ENCODE measurements at places on chromosomes 13 and 19.

DNA sequence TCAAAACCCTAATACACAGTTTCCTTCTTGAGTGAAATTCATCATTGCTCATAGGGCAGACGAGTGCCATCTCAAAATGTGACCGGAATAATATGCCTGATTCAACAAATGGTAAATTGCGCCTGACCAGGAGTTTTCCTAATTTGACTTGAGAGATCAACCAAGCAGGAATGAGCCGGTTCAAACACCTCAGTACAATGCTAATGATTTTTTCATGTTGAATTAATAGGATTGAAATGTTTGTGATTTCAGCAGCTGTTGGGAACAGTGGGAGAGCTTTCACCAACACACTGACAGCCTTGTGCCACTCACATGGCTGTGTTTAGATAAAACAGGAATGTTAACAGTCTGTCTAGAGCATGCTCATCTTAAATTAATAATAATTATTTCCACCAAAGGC lies 484.8 kb downstream of the PCDH9 start:
- DNase-seq = no peak

DNA sequence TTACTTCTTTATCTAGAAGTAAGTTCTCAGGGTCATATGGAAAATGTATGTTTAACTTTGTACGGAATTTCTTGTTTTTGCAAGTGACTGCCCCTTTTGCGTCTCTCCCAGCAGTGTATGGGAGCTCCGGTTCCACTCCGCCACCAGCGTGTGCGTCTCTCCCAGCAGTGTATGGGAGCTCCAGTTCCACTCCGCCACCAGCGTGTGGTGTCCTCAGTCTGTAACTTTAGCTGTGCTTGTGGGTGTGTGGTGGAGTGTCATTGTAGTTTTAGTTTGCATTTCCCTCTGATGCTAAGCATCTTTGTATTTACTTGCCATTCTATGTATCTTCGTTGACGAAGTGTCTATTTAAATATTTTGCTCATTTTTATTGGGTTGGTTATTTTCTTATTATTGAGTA lies 2.4 kb downstream of the CUL4A start:
- no peak for DNase-seq

DNA sequence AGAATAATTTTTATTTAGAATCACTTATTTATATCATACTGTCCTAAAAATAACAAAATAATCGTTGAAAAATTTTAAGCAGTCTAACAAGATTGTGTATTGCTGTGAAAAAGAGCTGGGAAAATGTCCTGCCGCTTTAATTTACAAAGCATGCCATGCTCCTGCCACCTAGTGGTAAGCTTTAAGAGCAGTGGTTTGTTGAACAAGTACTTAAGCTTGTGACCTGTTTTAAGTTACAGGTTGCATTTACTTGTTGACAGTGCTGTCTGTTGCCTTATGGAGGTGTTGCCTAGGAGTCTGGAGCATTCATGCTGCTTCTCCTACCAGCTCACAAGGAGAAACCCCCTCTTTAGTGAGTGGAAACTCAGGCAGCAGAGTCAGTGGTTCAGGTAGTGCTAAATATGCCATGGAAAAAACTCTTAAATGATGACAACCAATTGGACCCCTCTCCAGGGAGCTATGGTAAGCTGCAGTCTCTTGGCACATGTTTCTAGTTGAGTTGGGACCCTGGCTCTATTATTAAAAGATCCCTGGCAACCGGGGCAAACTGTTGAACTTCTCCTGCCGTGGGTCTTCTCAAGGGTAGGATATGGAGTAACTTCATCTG lies 68.4 kb downstream of the SPATA13 start:
- no peak for DNase-seq

- DNase-seq = no peak
Measured at GRCh38 chr13:30477346-30478195, 11.8 kb upstream of the HMGB1 start.

- DNase-seq = no peak
Measured at GRCh38 chr13:94140027-94140426, 339.5 kb downstream of the DCT start.

Measured in stimulated activated CD4-positive, alpha-beta T cell treated with anti-CD3 and anti-CD28 coated beads, Interleukin-12 subunit alpha, Interleukin-12 subunit beta, amount 100 ng/mL, for 4 hours (primary cell).